Activated naive CD4-positive, alpha-beta T cell treated with anti-CD3 and anti-CD28 coated beads, Interleukin-2, amount 10 ng/mL, durations not matched to agents 7 days and 5 days (primary cell): ENCODE measurements at places on chromosomes 7 and 10.
A peak's percentile ranks its signal among the peaks of the same experiment; 100 is the strongest.

- DNase-seq, result no peak
Observed at GRCh38 chr7:41104631-41105030, 598.3 kb downstream of the INHBA start.

GRCh38 chr10:133237241-133237587 is 441 bp upstream of the VENTX start:
- no peak for DNase-seq

DNA sequence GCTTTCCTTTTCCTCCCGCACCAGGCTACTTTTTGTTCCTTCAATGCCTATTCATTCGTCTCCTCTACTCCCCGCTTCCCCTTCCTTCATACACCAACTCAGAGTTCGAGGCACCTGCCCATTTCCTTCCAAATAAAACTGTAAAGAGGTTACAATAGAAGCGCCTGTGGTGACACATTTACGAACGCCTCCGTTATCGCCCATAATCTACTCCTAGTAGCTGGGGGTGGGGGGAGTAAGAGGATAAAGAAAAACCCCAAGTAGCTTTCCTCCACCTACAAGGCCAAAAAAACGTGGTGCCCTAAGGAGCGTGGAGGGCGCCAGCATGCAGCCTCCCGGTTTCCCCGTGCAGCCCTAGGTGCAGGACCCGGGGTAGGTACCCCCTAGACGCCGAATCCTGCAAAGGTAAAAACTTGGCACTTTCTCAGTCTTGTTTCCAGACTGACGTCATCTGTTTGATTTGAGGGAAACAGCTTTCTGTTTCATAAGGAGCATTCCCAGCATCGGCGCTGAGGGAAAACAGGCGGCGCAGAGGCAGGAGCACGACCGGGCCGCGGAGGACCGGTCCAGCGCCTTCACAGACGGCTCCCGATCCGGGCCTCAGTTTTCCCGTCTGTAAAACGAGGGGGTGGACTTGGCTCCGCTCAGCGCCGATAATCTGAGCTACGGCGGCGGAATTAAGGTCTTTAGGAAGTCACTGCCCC is 922 bp downstream of the PPA1 start:
- DNase-seq, result peak; percentile 58

GRCh38 chr7:98151884-98152283 is 45.2 kb downstream of the LMTK2 start:
- no peak for DNase-seq

- no peak for DNase-seq
Observed at GRCh38 chr7:157929671-157930070, 592.9 kb downstream of the DNAJB6 start.

DNA sequence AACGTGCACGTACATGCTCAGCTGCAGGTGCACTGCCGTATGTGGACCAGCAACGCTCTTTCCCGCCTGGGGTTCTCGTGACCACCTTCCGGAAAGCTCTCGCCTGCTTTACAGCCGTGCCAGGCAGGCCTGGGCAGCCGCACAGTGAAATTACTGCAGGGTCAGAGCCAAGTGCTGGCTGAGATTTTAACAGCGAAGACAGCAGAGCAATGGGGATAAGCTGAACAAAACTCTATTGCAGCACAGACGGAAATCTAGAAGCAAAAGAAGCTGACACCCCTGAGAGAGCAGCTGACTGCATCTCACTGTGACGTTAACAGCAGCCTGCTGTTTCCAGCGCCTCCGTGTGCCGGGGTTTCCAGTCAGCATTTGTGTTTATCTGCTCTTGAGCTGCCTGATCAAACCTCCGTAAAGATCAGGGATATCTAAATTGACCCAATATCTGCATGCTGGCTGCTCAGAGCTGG is 179.0 kb downstream of the DIP2C start:
- DNase-seq, result no peak

DNA sequence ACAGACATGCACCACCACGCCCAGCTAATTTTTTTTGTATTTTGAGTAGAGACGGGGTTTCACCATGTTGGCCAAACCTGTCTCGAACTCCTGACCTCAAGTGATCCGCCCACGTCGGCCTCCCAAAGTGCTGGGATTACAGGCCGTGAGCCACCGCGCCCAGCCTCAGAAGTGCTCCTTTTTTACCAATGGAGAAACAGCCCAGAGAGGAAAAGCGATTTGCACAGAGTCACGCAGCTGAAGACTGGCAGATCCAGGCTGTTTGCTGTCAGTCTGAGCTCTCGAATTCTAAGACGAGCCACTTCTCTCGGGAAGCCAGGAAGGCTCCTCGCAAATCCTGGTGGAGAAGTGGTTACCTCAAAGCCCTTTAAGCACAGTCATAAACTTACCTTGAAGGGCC is 57.4 kb upstream of the SDK1 start:
- DNase-seq, result no peak

- peak; percentile 32 for DNase-seq
Observed at GRCh38 chr10:129056734-129057689, 410.0 kb upstream of the MGMT start.

GRCh38 chr7:102261451-102261850 is 25.2 kb upstream of the SH2B2 start:
- no peak for DNase-seq

DNA sequence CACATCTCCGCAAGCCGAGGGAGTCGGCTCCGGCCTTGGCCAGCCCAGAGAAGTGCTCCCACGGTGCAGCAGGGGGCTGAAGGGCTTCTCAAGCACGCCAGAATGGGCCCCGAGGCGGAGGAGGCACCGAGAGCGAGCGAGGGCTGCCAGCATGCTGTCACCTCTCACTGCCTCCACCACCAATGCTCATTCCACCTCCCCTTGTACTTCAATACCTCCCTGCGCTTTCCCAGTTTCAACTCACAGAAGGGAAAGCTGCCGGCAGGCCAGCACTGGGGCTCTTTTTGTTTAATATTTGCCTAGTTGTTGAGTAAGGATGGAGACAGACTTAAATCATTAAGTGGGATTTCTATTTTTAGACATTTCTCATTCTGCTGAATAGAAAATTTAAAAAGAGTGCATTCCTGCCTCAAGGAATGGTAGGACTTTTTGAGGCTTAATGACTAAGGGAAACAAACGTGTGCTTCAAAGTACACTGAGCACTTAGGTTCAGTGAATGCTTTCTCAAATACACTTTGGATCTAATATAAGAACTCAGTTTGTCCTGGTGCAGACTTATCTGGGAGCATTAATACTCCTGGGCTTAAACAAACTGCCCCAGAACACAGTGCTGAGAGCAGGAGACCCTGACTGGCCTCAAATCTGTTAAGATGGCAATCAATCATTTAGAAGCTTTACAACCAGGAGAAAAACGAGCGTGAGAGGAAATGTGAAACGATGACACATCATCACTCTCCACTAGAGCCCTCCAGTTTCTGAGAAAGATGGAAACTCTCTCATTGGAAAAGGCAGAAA is 131.2 kb downstream of the RALA start:
- no peak for DNase-seq

DNA sequence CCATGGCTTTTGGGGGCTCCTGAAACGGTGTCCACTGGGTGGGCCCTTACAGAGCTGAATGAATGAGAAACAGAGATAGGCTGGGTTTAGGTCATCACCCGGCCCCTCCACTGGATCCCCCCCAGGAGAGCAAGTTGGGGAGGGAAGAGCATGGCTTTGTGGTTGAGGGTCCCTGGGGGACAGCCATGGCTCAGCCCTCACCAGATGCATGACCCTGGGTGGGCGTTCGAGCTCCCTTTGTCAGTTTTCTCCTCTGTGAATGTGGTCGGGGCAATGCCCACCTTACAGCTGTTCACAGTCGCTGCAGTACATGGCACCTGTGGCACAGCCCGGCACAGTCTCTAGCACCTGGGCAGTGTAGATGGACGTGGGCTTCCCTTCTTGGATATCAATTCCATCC is 40.6 kb upstream of the CXCL12 start:
- no peak for DNase-seq

DNA sequence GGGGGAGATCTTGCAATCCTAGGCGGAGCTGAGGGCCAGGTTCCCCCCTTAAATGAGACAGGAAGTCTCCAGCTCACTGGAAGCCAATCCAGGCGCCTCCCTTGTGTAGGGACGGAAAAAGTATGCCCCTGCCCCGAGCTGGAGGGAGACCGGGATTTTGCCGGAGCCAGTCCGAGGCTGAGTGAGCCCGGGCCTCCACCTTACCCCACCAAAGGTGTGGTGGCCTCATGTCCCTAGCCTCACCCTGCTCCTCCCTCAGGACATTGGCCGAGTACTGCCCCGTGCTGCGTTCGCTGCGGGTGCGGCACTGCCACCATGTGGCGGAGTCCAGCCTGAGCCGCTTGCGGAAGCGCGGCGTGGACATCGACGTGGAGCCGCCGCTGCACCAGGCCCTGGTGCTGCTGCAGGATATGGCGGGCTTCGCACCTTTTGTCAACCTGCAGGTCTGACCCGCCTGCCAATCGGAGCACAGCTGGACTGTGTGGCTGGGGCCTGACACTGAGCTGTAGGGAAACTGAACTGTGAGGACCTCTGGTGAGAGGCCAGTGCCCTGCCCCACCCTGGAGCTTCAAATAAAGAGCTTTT is 2.0 kb downstream of the FBXL15 start:
- DNase-seq, result peak; percentile 70

DNA sequence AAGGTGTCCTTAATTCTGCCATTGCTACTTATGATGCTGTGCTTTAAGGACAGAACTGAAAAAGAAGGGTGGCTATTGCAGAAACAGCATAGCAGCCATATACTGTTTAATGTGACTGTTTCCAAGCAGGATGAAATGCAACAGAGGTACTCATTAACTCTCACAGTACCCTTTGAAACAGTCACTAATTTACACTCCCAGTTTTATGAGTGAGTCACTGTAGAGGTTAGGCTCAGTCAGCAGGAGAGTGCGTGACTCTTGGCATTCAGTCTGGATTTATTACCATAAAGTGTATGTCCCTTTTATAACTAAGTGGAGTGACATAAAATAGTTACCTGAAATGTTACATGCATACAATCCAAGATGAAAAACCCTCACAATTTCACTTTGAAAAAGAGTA is 27.7 kb downstream of the ALDH18A1 start:
- DNase-seq, result no peak

GRCh38 chr10:93030409-93030808 is 30.2 kb upstream of the CYP26C1 start:
- DNase-seq, result no peak

DNA sequence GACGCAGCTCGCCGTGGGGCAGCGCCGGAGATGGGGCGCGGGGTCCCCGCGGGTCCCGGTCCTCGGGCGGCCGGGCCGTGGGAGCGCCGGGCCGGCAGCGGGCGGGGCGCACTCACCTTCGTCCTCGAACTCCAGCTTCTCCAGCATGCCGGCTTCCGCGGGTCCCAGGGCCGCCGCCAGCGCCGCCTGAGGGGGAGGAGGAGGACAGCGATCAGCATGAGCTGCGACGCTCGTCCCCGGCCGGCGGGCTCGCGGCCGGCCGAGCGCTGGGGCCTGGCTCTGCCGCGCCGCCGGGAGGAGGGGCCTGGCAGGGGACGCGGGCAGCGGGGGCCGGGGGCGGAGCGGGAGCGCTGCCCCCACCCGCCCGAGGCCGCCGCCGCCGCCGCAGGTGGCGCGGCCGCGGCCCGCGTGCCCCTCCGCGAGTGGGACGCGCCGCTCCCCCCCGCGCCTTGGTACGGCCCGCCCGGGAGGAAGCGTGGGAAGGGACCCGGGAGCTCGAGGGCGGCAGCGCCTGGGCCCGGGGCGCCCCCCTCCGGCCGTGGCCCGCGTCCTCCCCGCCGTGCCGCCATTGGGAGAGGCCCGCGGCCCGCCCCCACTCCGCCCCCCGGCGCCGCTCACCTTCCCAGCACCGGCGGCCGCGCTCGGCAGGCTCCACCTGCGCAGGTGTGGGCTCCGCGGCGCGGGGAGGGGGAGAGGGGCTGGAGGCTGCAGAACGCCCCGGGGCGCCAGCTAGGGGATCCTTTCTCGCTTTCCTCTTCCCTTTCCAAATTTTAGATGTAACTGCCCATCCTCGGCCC is 112.5 kb upstream of the RHEB start:
- DNase-seq, result peak; percentile 89

DNA sequence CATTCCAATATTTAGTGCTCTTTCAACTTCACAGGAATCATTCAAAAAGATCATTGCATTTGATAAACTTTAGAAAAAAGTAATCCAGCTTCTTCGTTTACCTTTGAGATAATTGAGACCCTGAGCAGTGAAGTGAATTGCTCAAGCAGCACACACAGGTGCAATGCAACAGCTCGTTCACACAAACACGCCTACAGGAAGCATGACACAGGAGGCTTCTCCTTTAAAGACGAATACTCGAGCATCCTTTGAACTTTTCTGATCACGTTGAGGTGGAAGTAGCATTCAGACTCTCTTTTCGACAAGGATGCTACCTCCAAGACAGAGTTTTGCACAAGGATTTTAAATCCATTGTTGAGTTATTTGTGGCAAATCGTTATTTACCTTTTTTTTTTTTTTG is 18.0 kb upstream of the RSU1 start:
- peak; percentile 56 for DNase-seq

GRCh38 chr7:27031289-27032172 is 64.3 kb downstream of the HOXA1 start:
- DNase-seq, result no peak

- no peak for DNase-seq
Observed at GRCh38 chr10:62870866-62871265, 54.7 kb upstream of the EGR2 start.

DNA sequence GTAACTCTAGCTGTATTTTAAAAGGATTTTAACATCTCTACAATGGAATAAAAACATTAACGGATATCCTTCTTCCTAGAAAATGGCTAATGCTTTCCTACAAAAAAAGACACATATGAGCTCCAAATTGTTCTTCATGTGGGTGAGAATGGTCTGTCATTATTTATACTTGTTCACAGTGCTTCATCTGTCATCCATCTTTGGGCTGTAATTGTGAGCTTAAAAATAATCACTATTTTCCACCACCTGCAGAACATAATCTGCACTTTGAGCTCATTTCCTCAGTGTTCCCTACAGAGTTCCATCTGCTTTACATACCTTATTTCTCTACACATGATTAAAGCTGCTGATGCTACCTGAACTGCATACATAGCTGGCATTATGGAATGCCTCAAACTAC is 979.1 kb upstream of the C7orf33 start:
- DNase-seq, result no peak

DNA sequence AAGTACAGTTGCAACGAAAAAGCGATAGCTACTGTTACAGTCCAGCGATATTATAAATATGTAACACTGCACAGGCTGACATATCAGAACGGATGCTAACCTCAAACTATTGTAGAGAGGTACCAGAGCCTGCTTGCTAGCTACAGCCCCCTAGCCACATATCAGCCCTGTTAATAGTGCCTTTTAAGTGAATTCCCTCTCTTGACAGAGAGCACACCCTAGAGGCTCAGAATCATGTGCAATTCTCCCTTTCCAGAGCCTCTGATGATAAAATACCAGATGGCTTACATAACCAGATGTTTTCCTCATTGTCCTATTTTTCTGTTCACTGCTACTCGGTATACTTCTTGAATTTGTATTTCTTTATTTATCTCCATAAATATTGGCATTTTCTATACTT is 960.7 kb upstream of the CELF2 start:
- no peak for DNase-seq

- no peak for DNase-seq
Observed at GRCh38 chr7:55021053-55021452, 2.2 kb downstream of the EGFR start.

- DNase-seq, result no peak
Observed at GRCh38 chr10:124842721-124843120, 41.1 kb downstream of the ABRAXAS2 start.

- DNase-seq, result no peak
Observed at GRCh38 chr10:78549140-78549935, 515.7 kb downstream of the RPS24 start.

GRCh38 chr10:129522041-129522585 is 55.1 kb downstream of the MGMT start:
- DNase-seq, result no peak

GRCh38 chr10:74934100-74934812 is 107.9 kb downstream of the KAT6B start:
- DNase-seq, result no peak

- DNase-seq, result no peak
Observed at GRCh38 chr10:29501692-29502091, 133.1 kb downstream of the SVIL start.
